ENCODE measurements at places on chromosomes 2 and 18.

GRCh38 chr2:241561832-241562231, 3.3 kb downstream of the BOK start:
- DNase-seq: no peak

DNA sequence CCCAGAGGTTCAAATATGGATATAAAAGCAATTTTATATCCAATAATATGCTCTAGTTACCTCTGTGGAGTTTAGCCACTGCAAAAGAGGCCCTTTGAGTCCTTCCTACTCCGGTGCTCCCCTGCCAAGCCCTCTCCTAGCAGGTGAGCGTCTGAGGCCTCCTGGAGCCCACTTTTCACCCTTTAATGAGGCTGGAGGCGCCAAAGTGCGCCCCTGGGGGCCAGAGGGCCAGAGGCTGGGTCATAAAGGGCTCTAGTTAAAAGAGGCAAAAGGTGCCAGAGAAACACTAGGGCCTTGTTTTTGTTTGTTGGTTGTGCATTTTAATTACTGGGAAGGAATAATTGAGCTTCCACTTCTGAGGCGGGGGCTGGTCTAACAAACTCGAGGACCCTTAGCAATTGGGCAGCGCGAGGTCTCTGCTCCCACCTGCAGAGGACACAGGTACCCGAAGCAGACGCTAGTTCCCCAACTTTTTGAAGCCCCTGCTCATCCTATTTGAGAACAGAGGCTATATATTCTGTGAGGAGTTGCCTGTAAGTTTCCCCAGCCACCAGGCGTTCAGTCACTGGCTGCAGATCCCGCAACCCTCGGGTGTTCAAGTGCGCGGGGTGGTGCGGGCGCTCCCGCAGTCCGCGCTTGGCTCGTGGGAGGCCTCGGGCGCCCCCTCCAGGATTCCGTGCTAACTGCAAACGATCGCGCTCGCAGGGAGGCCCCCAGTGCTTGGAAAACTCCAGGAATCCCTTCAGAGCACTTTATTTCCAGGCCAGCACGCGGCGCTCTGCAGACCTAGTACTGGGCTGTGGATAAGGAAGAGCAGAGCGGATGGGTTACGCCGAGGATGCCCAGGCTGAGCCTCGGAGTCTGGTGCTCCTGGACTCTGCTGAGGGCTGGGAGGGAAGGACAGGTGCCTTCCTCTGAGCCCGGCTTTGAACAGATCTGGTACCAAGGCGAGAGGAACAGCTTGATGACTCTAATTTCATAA, 14.1 kb downstream of the MSGN1 start:
- peak; percentile 20 for DNase-seq

DNA sequence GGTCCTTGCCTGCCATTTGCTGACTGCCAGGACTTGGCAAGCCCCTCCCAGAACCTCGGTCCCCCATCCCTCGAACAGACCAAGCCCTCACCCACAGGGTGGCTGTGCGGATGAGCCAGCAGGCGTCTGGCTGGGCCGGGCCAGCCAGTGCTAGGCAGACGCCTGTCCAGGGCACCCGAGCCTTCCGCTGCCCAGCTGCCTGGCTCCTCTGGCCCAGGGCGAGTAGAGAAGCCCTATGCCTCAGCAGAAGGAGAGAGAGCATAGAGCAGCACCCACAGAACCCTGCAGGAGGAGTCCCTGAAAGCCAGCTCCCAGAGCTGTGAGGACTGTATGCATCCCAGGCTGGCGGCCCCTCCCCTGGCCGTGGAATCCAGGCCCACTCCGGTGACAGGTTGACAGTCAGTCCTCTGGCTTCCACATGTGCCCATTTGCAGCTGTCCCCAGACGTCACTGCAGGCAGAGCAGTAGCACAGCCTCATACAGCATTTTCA, 62.1 kb upstream of the GLI2 start:
- DNase-seq: no peak

GRCh38 chr2:24115057-24115456, 8.1 kb downstream of the PFN4 start:
- no peak for DNase-seq

GRCh38 chr18:75349668-75350511, 77.6 kb downstream of the SMIM21 start:
- no peak for DNase-seq

GRCh38 chr2:97952357-97952756, 43.4 kb downstream of the TMEM131 start:
- DNase-seq: no peak
